T1000 (cell line): ENCODE measurements at places on chromosomes 6 and 20.

GRCh38 chr20:1373614-1374013 lies 19.2 kb downstream of the FKBP1A start:
- DNase-seq, result no peak

DNA sequence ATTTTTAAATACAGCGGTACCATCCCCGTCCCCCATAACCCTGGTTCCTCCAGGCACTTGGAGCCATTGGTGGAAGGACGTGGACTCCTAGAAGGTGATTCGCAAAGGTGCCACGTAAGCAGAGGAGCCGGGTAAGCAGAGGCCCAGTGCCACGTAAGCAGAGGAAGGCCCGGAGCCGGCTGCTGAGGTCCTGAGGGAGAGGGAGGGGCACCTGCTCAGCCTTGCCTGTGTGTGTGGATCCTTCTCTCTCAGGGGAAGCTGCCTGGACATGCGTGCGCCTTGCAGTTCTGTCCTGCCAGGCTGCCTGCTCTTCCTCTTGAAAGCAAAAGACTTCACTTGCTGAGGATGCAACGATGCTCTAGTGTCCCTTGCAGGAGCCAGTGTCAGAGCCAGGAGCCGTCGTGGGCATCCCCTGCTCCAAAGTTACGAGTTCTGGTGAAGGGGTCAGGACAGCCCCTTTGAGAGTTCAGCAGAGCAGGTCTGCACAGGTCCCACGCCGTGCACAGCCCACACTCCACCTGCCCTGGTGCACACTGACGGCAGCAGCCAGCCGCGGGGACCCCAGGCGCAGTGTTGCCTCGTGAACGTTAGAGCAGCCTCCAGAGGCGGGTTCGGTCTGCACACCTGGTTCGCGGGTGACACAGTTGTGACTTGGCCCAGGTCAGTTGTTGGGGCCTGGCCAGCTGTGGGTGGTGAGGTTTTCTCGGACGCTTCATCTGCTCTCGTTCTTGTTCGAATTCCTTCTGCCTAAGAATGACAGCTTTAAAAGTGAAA lies 1.9 kb upstream of the NKAIN4 start:
- DNase-seq, result no peak

- no peak for DNase-seq
Measured at GRCh38 chr20:1317545-1318255, 11.2 kb downstream of the SDCBP2 start.

DNA sequence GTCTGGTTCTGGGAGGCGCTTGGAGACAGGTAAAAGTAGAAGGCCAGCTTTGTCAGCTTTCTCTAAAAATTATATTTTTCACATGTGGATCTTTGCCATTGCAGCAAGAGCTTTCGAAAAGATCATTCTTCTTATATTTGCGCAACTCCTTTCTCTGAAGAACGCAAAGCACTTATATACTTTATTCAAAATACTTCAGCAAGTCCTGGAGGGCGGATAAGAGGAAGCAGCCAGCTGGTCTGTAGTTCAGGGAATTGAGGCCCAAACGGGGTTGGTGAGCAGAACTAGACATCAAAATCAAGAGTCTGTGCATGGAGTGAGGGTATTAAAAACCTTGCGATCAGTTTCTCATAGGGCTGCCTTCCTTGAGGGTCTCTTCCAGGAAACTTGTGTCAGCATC lies 182.3 kb downstream of the DTNBP1 start:
- no peak for DNase-seq

GRCh38 chr6:163630991-163631390 lies 216.5 kb downstream of the QKI start:
- no peak for DNase-seq

- DNase-seq, result no peak
Measured at GRCh38 chr6:41685641-41686380, 47.5 kb downstream of the MDFI start.

- no peak for DNase-seq
Measured at GRCh38 chr20:38804682-38805501, 605 bp upstream of the PPP1R16B start.

DNA sequence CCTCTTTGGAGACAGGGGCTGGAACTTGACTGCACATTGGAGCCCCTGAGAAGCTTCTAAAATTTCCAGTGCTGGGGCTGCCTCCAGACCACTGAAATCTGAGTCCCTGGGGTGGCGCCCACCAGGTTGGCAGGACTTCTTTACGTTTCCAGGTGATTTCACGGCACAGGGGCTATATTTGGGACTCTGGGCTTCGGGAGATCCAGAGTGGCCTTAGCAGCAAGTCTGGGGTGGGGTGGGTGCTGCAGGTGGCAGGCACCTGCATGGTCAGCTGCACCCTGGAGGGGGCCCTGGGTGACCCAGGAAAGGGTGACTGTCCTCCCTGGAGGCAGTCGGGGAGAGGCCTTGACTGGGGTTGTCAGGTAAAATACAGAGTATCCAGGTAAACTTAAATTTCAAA lies 135.5 kb upstream of the PHACTR3 start:
- DNase-seq, result no peak

DNA sequence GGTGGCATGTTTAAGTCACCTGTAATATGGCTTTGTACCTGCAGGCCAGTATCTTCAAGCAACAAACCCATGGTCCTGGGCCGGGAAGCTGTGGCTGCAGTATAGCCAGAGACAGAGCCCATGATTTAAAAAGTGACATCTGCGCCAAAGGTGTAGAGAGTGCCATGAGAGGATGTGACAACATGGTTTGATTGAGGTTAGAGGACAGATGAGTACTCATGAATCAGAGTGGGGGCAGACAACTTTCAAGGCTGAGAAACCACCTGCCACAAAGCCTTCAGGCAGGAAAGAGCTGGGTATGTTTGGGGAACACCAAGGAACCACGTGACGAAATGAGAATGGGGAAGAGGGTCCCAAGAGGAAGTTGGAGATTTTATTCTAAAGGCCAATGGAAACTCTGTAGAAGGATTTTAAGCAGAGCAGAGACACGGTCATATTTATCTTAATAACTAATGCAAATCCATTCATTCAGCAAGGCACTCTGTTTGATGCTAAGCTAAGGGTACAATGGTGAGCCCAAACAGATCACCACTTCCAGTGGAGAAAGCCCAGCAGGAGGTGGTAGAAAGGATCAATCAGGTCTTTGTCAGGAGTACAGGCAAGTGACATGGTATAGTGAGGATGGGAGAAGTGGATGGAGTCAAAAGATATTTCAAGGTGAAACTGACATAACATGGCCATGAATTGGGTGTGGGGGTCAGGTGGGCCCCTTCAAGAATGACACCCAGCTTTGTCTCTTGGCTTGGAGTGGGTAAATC lies 3.4 kb upstream of the MICAL1 start:
- DNase-seq, result no peak

- DNase-seq, result no peak
Measured at GRCh38 chr6:139446138-139446715, 71.8 kb upstream of the CITED2 start.

- no peak for DNase-seq
Measured at GRCh38 chr6:116120430-116120829, 5.5 kb downstream of the COL10A1 start.

- DNase-seq, result no peak
Measured at GRCh38 chr20:38036366-38036765, 2.8 kb downstream of the RPRD1B start.

- DNase-seq, result no peak
Measured at GRCh38 chr6:131073577-131073976, 10.5 kb upstream of the EPB41L2 start.

- no peak for DNase-seq
Measured at GRCh38 chr6:62528894-62529526, 243.0 kb upstream of the KHDRBS2 start.

DNA sequence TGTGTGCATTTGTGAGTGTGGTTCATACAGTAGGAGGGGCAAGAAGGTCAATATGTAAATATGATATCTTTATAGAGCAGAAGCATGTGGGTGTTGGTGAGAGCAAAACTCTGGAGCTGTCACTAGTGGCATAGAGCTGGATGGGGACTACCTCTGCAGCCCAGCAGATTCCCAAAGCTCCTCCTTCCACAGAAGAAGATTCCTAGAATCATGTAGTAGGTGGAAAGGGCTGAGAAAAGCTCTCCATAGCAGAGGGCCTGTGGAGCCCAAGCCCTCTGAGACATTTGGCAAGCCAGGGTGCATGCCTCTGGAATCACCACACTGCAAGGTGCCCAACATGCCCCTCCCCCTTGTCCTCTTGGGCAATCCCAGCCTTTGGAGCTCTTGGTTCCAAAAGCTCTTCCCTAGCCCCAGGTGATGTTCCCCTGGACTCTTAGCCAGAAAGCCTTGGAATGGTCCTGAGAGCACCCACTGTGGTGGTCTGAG lies 233.2 kb downstream of the LRFN2 start:
- no peak for DNase-seq

DNA sequence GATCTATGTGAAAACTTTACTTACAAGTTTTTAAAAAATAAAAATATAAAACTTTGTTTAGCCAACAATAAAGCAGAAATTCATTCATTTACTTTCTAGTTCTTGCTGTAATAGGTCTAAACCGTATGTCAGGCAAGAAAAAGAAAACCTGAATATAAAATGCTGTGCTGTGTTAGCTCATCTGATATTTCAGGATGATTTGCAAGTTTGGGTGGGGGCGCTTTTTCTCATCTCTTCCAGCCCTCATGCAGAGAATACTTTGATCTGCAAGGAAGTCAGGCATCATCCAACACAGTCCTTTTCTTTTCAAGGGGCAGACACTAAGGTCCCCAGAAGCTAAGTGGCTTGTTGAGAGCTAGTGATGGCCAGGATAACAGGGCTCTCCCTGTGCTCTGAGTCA lies 153.2 kb downstream of the TBC1D7 start:
- no peak for DNase-seq

- DNase-seq, result no peak
Measured at GRCh38 chr6:106745197-106745770, 115.9 kb downstream of the QRSL1 start.

- no peak for DNase-seq
Measured at GRCh38 chr20:653590-654416, 803 bp upstream of the SRXN1 start.

- no peak for DNase-seq
Measured at GRCh38 chr6:44321210-44321609, 8.1 kb upstream of the AARS2 start.

- no peak for DNase-seq
Measured at GRCh38 chr6:170159022-170159965, 131.6 kb downstream of the DLL1 start.

DNA sequence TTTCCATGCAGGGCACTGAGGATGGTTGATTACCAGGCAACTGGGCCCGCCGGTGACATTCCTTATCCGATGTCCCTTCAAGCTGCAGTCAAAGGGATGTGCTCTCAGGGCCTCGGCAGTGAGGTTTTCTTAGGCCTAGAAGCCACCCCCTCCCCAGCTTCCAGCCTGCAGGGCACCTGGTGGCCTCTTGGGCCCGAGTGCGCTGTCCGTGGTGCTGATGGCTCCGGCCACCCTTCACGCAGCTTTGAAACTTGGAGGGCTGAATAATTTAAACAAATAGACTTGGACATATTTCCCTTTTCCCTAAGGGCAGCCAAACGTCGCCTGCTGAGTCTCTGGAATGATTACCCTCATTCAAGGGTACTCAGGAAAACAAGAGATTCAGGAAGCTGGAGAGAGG lies 8.9 kb upstream of the MLN start:
- peak; percentile 30 for DNase-seq

DNA sequence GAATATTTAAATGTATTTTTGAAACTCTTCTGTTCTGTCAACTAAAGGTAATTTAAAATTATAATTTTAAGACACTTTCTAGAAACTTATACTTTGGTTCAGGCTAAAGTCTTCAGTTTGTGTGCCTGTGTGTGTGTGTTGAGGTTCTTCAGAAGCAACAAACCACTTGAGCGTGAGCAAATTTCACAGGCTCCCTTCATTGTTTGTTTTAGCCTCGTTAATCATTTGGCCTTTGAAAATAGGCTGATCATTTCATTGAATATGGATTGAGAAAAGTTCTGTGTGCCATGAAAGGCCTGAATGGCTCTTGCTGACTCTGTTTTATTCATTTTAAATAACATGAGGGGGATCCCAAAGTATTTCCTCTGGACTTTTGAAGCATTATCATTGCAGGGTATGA lies 420.1 kb downstream of the CDKAL1 start:
- DNase-seq, result no peak

GRCh38 chr6:20707870-20708269 lies 173.6 kb downstream of the CDKAL1 start:
- no peak for DNase-seq

- no peak for DNase-seq
Measured at GRCh38 chr20:45985573-45985972, 13.6 kb upstream of the ZNF335 start.

GRCh38 chr6:4961322-4962168 lies 42.3 kb downstream of the RPP40 start:
- no peak for DNase-seq
